Stimulated activated CD4-positive, alpha-beta T cell treated with anti-CD3 and anti-CD28 coated beads, Interleukin-4, amount 100 ng/mL, for 48 hours (primary cell): ENCODE measurements at places on chromosomes 7 and 10.

GRCh38 chr7:1480670-1481069 is 21.4 kb upstream of the MICALL2 start:
- no peak for DNase-seq

DNA sequence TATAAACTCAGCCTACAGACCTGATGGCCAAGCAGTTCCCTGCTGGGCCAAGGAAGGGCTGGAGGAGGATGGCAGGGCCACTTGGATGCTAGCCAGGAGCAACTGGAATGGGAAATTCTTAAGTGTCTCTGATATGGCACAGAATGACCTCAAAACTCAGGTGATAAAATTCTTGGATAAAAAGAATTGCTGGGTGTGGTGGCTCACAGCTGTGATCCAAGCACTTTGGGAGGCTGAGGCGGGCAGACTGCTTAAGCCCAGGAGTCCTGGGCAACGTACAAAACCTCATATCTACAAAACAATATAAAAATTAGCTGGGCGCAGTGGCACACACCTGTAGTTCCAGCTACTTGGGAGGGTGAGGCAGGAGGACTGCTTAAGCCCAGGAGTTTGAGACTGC is 14.0 kb upstream of the PKD1L1 start:
- no peak for DNase-seq

GRCh38 chr7:13235436-13235835 is 548.0 kb downstream of the ARL4A start:
- no peak for DNase-seq

DNA sequence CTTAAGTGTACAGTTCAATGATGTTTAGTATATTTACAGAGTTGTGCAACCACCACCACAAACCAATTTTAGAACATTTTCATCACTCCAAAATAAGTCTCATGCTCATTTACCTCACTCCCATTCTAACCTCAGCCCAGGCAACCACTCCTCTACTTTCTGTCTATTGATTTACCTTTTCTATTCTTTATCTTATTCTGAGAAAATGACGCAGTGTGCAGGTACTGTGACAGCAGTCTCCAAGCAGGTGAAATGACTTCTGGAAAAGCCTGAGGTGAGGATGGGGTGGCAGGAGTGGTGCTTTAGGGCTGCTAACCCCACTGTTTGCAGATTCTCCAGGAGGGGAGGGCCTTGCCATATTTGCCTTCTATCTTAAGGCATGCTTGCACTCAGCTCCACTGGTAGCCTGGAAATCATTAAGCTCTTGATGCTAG is 39.5 kb downstream of the GARS1 start:
- no peak for DNase-seq

- DNase-seq: no peak
Measured at GRCh38 chr10:89644691-89644966, 413 bp downstream of the PANK1 start.

- no peak for DNase-seq
Measured at GRCh38 chr10:49605216-49605938, 4.7 kb upstream of the SLC18A3 start.

GRCh38 chr10:100781145-100781665 is 35.8 kb downstream of the PAX2 start:
- no peak for DNase-seq

DNA sequence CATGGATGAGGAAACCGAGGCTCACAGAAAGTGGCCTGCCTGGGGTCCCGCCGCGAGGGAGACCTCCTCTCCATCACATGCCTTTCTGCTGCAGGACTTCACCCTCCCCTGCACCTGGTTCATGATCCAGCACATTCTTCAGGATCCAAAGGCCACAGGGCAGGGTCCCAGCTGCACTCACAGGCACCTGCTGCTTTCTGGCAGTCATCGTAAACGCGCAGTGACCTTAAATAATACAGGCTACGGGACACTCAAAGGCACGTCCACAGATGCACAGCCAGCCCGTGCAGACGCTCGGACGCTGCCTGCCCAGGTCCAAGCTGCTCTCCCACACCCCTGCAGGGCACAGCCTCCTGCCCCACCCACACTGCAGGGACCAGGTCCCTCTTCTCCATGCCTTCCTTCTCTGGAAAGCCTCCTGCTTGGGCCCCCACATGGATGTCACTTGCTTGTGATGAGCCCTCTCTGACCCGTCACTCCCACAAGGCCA is 49.9 kb downstream of the CALML3 start:
- no peak for DNase-seq

DNA sequence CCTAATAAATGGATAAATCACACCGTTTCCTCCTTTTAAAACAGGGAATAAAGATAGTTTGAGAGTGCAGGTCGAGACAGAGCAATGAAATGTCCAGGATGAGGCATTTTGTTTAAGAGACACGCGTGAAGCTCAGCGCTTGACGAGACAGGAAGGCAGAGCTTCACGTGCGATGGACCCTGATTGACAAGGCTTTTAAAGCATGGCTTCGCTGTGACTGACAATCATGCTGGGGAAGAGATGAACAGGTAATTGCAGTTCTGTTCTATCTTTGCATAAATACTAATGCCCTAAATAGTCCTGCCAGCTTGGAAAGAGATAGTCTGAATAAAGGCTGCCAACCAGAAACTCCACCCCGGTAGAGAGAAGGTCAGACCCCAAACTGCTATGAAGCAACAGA is 442.3 kb upstream of the PFKP start:
- no peak for DNase-seq

DNA sequence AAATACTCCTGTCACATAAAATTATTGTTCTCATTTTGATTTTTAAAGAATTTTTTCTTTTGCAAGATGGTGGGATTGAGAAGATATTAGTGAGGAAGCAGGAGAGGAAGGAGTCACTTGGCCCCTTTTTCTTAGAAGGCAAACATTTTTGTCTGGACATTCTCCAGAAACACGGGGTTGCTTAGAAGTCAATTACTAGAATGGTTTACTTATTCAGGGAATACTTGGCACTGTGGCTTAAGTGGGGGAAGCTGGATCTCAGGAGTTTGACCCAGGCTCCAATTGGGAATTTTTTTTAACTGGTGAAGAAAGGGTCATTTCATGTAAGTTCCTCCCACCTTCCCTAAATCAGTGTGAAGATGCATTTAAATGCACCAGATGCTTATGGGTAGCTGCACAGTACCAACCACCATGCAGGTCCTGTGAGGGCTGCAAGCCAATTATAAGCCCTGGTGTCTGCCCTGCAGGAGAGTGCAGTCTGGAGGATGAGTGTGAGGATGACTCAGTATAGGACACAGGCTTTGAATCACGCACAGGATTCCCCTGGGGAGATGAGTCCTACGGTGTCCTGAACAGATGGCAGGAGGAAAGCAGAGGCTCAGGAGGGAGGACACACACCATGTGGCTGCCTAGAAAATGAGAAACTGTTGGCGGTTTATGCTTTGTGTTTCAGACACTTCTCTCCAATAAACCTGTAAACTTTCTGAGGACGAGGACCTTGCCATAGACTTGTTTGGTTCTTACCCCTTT is 299.1 kb downstream of the PLXNA4 start:
- no peak for DNase-seq
